NCI-H2029 treated with DMSO at 0.1 percent for 48 hours (cell line): ENCODE measurements at places on chromosomes 4 and X.

DNA sequence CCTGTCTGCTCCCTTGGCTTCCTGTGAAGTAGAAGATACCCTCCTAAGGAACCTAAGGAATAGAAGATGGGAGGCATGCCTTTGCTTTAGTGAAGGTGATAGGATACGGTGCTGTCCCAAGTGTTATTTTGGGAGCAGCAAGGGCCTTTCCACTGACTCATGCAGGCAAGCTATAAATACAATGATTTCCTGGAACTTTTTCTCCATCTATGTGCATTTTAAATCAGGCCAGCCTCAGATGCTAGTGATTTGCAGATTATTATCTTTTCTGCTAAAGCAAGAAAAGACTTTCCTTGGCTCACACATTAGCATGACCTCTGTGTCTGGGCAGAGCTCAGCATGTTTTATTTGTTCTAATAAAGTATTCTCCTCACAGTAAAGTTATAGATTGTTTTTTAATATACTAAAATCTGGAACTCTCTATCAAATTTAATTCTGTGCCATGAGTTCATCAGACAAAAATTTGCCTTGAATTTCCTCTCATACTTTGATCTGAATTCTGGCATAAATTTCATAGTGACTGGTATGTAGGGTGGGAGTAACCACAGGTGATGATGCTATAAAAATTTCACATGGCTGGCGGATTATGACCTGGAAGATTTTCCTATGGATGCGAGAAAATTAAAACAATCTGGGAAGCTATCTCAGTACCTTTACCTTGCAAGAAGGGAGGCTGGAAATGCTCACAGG lies 131.7 kb downstream of the REPS2 start:
- no peak for DNase-seq

DNA sequence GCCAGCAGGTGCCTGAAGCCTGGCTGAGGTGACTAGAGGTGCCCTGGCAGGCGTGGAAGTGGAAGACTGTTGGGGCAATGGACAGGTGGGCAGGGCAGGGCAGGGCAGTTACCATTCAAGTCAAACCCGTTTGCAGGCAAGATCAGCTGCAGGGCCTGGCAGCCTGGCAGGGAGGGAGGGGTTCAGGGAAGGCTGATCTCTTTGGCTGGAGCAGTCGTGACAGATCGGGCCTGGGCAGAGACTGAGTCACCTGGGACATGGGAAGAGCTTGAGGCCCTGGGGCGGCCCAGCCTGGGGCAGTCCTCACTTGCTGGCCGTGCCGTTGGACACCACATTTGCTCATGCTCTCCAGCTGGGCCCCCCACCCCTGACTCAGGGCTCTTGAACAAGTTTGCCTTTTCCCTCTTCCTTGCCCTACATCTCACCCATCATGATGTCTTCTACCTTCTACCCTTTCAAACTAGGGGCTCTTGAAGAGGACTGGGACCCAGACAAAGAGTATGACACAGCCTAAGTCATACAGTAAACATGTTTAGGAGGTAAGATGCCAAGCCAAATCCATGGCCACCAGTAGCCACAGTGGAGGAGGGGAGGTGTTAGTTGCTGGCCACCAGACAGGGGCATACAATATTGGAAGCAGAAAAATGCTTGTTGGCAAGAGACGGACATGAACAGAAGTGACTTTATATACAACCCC lies 2.0 kb upstream of the ZNF185 start:
- DNase-seq, result no peak

DNA sequence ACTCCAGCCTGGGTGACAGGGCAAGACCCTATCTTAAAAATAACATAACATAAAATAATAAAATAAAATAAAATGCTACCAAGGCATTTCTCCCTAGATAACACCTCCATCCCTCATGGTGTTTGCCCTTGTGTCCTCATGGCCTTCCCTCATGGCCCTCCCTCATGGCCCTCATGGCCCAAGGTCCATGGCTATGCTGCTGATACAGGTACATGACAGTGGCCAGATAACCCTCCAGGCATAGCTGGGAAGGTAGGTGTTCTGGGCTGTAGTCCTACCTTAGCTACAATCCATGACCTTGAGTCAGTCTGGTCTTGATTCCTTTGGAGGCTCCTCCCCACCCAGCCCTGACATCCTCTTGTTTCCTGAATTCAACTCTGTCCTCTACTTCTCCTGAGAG lies 75.2 kb downstream of the PJA1 start:
- no peak for DNase-seq

GRCh38 chr4:10965196-10965595 lies 280.6 kb upstream of the CLNK start:
- no peak for DNase-seq

DNA sequence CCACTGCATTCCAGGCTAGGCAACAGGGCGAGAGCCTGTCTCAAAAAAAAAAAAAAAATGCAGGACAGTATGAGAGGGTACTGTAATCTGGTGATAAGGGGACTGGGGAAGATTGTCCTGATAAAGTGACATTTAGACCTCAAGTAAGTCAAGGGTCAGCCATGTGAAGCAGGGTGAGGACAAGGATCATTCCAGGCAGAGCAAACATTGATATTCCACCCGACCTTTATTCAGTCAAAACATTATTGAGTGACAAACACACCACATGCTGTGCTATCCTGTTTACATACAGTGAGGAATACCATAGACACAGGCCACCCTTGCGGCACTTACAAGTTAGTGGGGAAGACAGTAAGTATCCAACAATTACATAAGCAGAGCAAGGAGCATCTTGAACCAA lies 64.4 kb downstream of the SLC9A6 start:
- DNase-seq, result no peak
